ENCODE measurements at places on chromosomes 11 and 22. TPM values are rescaled to one million over a fixed set of nuclear protein-coding genes. Genes with fewer than 3 reads are reported as not detected.

The MMP10 gene
- total RNA-seq = not detected

- no peak for DNase-seq
- H3K27me3 ChIP-seq = no peaks in the 10 kb centered on the region
- H3K4me3 ChIP-seq = no peak overlapping the region
- no peak overlapping the region for H3K27ac ChIP-seq
- no peaks in the 10 kb centered on the region for H3K4me1 ChIP-seq
Measured at GRCh38 chr11:75028724-75029123, 40.0 kb downstream of the NEU3 start.

GRCh38 chr22:19430890-19431541 lies 517 bp downstream of the HIRA start:
- H3K27me3 ChIP-seq = no peaks in the 10 kb centered on the region
- peak overlapping the region; percentile 60 for H3K27ac ChIP-seq
- H3K4me1 ChIP-seq = peaks cover 43% of the 10 kb centered on the region
- peak overlapping the region; percentile 84 for H3K4me3 ChIP-seq
- DNase-seq = no peak
- H3K36me3 ChIP-seq = peaks cover 16% of the 10 kb centered on the region

DNA sequence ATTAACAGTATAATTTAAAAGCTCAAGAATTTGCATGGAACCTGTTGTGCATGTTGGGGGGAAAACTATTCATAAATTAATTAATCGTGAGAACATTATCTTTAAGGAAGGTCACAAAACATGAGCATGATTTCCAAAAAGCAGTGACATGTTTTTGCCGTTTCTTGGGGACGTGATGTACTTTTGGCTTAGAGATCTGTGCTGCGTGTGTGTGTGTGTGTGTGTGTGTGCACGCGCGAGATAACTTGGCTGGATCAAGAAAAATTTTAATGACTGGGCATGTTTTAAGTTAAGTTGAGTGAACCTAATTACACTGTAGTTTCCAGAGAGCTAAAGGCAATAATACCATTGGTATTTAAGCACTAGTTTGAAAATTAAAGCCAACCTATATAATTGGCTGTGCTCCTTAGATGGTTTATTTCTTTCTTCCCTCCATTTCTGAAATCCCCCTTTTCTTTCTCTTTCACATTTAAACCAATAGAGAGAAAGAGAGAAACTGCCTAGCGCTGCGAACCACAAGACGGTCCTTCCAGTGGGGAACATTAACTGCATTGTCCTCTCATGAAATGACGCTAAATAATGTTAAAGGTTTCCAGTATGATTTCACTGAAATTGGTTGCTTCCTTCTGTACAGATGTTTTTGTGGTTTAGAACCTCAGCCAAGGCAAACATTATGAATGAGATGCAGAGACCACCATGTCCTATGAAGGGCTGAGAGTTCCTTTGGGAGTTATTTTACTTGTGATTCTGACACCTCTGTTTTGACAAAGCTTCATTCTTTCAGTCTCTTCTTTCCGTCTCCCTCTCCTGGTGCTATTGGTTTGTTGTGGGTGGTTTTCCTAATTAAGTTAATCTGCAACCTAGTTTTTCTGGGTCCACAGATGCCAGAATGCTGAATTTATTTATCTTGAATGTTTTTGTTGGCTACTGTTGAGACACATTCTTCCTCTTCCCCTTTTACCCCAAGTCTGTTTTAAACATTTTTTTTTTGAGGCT lies 51.7 kb downstream of the ZBTB16 start:
- H3K36me3 ChIP-seq = no peaks in the 10 kb centered on the region
- peaks cover 4% of the 10 kb centered on the region for H3K27me3 ChIP-seq
- DNase-seq = no peak
- no peak overlapping the region for H3K4me3 ChIP-seq
- H3K27ac ChIP-seq = no peak overlapping the region

The NPTXR gene
- total RNA-seq = 4.2 TPM

DNA sequence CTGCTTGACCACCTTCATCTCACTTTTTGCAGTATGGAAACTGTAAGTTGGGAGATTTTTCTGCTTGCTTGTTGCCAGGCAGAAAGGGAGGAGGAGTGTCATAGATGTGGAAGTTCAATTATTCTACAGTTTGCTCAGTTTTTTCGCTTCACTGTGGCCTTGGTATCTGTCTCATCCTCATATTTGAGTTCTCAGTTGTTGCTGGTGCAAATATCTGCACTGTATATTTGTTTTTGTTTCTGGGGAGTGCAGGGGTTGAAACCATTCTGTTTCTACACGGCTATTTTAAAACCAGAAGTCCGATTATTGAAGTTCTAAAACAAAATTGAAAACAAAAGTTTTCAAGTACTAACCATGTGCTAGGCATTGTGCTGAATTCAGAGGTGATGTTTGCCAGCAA lies 153.4 kb downstream of the JRKL start:
- H3K4me1 ChIP-seq = no peaks in the 10 kb centered on the region
- no peak overlapping the region for H3K27ac ChIP-seq
- H3K36me3 ChIP-seq = no peaks in the 10 kb centered on the region
- H3K4me3 ChIP-seq = no peak overlapping the region
- DNase-seq = no peak

- DNase-seq = no peak
- H3K36me3 ChIP-seq = no peaks in the 10 kb centered on the region
- H3K27ac ChIP-seq = no peak overlapping the region
- peaks cover 23% of the 10 kb centered on the region for H3K4me1 ChIP-seq
- no peak overlapping the region for H3K4me3 ChIP-seq
Measured at GRCh38 chr22:43203471-43203981, 16.6 kb upstream of the TTLL12 start.

The OSBPL5 gene
- 9.1 TPM for total RNA-seq

DNA sequence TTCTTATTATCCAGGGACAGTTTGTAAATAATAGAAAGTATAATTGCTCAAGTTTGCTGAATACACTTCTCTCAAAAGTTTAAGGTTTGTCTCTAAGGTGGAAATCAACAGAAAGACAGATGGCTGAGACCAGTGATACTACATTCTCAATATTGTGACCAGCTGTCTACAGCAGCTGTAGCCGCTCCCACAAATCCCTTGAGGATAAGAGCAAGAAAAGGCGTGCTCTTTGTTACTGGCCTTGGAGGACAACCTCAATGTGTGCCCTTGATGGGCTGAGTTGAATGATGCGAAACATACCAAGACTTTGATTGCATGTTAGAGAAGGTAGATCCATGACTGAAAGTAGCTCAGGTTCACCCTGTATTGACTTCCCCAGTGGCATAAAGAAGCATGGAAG lies 6.1 kb downstream of the OR6M1 start:
- H3K4me1 ChIP-seq = no peaks in the 10 kb centered on the region
- no peaks in the 10 kb centered on the region for H3K27me3 ChIP-seq

- H3K4me3 ChIP-seq = no peak overlapping the region
- no peak for DNase-seq
- no peaks in the 10 kb centered on the region for H3K4me1 ChIP-seq
- no peak overlapping the region for H3K27ac ChIP-seq
Measured at GRCh38 chr11:126152152-126152551, 59.3 kb downstream of the RPUSD4 start.

- no peaks in the 10 kb centered on the region for H3K4me1 ChIP-seq
- H3K36me3 ChIP-seq = no peaks in the 10 kb centered on the region
- no peak for DNase-seq
- H3K4me3 ChIP-seq = no peak overlapping the region
- H3K27ac ChIP-seq = no peak overlapping the region
- no peaks in the 10 kb centered on the region for H3K27me3 ChIP-seq
Measured at GRCh38 chr11:61194981-61195695, 8.2 kb upstream of the PGA3 start.

DNA sequence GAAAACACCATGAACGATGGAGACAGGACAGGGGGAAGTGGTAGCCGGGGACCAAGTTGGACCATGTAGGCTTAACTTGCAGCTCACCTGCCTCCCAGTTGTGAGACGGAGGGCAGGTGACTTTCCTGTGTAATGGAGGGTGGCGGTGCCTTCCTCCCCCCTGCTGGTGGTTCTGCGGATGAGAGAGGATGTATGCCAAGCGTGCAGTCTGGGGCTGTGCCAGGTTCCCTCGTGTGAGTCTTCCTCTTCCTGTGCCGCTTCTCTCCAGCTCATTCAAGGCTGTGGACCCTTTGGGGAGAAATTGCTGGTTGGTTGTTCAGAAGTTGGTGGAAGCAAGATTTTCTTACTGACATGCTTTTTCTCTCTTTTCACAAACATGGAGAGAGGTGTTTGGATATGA lies 35.1 kb downstream of the MPPED1 start:
- DNase-seq = no peak
- no peak overlapping the region for H3K27ac ChIP-seq
- no peak overlapping the region for H3K4me3 ChIP-seq
- no peaks in the 10 kb centered on the region for H3K36me3 ChIP-seq
- H3K4me1 ChIP-seq = no peaks in the 10 kb centered on the region

- no peaks in the 10 kb centered on the region for H3K4me1 ChIP-seq
- no peak overlapping the region for H3K4me3 ChIP-seq
- H3K27me3 ChIP-seq = no peaks in the 10 kb centered on the region
- DNase-seq = no peak
- H3K27ac ChIP-seq = no peak overlapping the region
Measured at GRCh38 chr11:64101461-64101860, 64.5 kb downstream of the MACROD1 start.

The PKDREJ gene
- total RNA-seq = not detected

- DNase-seq = no peak
- no peak overlapping the region for H3K4me3 ChIP-seq
- no peaks in the 10 kb centered on the region for H3K4me1 ChIP-seq
- no peak overlapping the region for H3K27ac ChIP-seq
- no peaks in the 10 kb centered on the region for H3K27me3 ChIP-seq
- H3K36me3 ChIP-seq = peaks cover 44% of the 10 kb centered on the region
Measured at GRCh38 chr22:26740253-26740652, 82.9 kb downstream of the MIAT start.

The CCDC90B gene
- 25.7 TPM for total RNA-seq

DNA sequence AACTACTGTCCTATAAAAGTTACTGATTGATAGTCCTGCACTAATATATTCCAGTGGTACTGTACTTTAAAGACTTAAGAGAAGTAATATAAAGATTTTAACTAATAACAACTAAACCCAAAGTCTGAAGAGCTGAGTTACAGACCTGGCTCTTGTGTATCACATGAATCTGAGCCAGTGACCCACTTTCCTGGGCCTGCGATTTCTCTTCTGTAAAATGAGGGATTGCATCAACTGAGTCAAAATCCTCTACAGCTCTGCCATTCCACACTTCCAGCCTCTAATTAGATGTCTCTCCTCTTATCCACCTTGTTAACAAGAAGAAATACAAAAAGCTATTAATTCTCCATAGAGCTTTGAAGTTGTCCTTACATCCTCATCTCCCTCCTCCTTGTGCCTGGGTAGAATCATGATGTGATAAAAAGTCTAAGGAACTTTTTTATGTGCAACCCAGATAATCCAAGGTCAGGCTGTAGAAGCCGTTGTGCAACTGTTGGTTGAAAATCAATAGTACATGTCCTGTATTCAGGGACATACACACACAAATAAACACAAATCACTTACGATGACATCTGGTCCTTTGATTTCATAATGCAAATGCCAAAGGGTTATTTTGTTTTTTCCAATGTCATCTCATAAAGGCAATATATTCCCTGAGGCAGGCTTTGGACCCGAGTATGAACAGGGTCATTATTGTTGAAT lies 410.3 kb downstream of the KCNA4 start:
- no peaks in the 10 kb centered on the region for H3K36me3 ChIP-seq
- no peak overlapping the region for H3K27ac ChIP-seq
- no peak overlapping the region for H3K4me3 ChIP-seq
- DNase-seq = no peak
- H3K27me3 ChIP-seq = no peaks in the 10 kb centered on the region
- no peaks in the 10 kb centered on the region for H3K4me1 ChIP-seq

GRCh38 chr11:121762820-121763219 lies 310.1 kb upstream of the SORL1-AS1 start:
- H3K4me1 ChIP-seq = no peaks in the 10 kb centered on the region
- H3K4me3 ChIP-seq = no peak overlapping the region
- H3K27me3 ChIP-seq = no peaks in the 10 kb centered on the region
- DNase-seq = no peak
- no peaks in the 10 kb centered on the region for H3K36me3 ChIP-seq
